ENCODE measurements at places on chromosomes 4 and X.

- no peak for DNase-seq
Observed at GRCh38 chrX:43002526-43003203, 224.7 kb upstream of the PPP1R2C start.

DNA sequence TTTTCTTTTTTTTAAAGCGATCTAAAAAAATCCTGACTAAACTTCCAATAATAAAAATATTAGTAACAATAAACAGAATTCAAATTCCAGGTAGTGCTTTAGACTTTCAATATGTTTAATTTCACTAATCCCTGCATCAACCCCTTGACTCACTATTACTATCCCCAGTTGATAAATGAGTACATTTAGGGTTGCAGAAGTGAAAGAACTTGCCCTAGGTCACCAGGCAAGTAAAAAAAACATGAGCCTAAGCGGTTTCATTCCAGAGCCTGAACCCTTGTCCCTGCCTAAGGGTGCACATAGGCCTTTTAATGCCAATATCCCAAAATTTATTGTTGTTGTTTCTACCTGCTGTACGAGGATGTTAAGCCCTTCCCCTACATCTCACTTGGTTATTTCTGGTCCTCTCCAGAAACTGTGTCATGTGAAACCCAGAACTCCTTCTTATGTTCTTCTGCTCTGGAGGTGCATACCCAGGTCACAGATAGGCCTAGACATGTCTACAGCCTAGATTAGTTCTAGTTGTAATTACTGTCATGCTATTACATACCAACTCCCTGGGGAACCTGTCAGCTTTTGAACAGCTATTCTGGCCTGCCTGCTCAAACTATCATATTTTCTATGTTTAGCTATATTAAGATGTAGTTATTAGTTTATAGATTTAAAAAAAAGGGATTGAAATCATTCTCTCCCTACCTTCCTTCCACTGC is 244.5 kb upstream of the PITX2 start:
- DNase-seq: no peak

- no peak for DNase-seq
Observed at GRCh38 chrX:108309144-108309543, 129.1 kb downstream of the COL4A6 start.

- no peak for DNase-seq
Observed at GRCh38 chr4:38153387-38153760, 193.2 kb downstream of the PTTG2 start.

GRCh38 chrX:74408304-74408703 is 13.0 kb upstream of the SLC16A2 start:
- DNase-seq: no peak

DNA sequence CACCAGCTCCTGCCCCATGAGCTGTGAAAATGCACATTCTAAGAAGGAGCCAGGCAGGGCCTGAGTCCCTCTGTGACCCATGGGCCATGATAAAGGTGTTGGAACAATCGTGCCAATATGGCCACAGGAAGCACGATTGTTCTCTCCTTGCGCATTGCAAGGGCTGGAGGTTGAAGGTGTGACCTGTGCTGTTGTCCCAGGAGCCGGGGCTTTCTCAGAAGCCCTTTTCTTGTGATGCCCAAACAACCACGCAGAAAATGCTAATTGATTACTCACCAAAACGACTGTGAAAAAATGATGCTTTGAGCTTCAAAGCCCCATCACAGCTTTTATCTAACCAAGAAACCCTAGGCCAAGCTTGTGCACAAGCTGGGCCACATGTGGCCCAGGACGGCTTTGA is 33.8 kb downstream of the USP11 start:
- no peak for DNase-seq

DNA sequence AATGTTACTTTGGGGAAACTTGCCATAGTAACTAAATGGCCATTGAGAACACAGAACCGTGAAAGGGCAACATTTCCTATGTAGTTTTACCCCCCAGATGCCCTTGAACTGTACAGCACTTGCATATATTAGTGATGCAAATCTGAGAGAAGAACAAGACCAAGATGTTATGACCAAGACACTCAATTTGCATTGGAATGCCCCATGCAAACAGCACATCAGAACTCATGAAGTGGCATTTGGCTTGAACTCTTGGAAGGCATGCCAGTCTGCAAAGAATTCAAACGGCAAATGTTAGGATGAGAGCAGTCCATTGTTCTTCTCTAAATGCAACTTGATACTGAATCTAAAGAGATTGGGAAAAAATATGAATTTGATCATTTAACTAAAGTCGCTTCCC is 139.4 kb upstream of the CXorf66 start:
- DNase-seq: no peak

GRCh38 chr4:52096048-52096447 is 44.9 kb downstream of the SPATA18 start:
- no peak for DNase-seq

DNA sequence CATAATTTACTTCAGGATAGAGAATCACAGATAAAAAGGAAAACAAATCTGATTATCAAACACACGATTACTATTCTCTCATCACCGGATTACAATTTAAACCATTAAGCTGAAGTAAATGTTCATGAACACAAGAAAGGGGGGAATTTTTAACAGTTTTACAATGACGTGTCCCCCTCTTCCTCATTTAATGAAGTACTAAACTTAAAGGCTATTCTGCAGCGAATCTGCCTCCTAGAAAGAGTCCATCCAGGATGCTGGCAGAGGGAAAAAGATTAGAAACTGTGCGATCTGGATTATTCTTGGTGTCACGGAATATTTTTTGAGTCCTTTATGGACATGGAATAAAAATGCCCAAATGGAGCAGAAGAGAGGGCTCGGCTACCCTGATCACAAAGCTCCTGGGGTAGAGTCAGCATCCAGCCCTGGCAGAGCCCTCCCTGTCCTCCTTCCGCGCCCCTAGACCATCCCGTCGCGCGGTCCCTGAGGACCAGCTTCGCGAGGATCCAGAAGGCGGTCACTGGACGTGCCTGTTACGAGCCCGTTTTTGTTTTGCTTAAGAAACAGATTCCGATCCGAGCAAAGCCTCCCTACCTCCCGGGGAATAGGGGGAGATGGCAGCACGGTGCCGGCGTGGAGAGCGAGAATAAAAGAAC is 1.2 kb downstream of the ELF2 start:
- DNase-seq: no peak

GRCh38 chr4:84916227-84916626 is 50.3 kb downstream of the WDFY3 start:
- no peak for DNase-seq

DNA sequence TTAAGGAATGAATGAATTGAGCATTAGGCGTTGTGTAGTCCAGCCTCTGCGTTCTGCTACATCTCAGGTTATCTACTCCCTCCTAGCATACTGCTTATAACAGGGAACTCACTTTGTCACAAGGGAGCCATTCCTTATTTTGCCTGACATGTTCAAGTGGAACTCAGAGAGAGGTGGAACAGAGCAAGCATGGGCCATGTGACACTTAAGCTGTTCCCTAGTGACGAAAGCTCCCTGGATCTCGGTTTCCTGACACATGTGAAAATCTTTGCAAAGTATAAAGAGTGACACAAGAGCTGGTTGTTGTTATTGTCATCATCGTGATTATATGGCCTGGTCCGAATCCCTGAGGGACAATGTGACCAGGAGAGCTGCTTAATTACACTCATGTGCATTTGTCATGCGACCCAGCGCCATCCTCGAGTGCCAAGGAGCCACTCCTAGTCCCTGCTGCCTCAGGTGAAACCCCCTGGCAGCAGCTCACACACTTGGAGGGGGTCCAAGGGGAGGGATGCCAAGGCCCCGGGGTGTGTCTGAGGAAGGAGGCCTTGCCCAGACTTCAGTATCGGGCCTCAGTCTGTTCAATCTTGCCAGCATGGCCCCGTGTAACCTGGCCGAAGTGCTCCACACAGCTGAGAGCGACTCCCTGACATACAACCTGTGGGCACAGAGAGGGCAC is 98.5 kb upstream of the MAP3K15 start:
- no peak for DNase-seq

GRCh38 chr4:89111833-89112563 is 665 bp downstream of the TIGD2 start:
- DNase-seq: no peak

GRCh38 chr4:140790765-140791164 is 34.6 kb upstream of the TBC1D9 start:
- DNase-seq: peak; percentile 75

DNA sequence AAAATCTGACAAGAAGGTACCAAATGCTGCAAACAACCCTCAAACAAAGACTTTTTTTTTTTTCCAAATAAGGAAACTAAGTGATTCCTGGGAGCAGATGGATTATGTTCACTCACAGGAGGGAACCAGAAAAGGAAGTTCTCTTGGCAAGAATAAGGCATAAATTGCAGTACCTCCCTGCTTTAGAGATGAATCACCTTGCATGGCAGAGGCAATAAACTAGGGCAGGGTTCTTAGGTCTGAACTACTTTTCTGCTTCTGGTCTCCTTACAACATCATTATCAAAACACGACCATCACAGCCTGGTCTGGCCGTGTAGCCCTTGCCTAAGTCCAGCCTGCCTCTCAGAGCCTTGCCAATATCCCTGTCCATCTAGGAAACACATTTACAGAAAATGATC is 6.3 kb downstream of the TMEM31 start:
- no peak for DNase-seq

GRCh38 chr4:124157396-124158083 is 555.0 kb downstream of the ANKRD50 start:
- no peak for DNase-seq

DNA sequence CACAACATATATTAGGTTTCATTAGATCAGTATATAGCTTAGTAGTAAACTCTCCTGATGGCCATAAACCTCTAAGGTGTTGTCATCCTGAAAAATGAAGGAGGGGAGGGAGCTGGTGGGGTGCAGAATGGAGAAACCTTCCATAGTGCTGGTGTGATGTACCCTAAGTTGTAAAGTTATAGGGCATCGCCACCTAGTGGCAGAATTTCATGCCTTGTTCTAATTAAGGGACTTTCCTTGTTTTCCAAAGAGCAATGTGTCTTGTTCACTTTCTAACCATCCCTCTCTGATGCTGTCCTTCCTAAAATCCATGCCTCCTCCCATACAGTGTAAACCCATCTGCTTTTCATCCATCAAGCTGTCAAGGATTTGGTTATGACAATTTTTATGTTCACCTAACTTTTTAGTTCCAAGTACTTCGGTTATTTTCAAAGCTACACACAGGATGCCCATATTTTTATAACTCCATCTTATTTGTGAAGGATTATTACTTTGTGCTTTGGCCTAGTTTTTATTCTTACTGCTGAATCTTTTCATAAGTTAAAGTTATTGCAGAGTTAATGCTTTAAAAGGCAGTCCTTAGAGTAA is 4.5 kb downstream of the NBDY start:
- peak; percentile 36 for DNase-seq

DNA sequence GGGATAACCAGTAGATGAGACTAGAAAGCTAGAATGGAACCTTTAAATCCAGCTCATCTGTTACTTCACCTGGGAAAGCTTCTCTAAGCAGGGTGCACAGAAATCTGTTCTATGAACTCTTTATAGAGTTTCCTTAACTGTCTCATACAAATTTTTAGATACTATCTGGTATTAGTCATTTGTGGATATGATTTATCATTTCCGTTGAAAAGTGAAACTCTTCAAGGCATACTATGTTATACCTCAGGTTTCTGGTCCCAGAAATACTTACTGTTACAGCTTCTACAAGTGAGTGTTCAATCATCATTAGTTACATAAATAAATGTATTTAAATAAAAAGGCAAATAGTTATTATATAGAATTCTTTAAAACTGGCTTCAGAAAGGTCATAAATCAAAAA is 298.3 kb upstream of the AGA start:
- DNase-seq: no peak

- DNase-seq: no peak
Observed at GRCh38 chr4:147651563-147651962, 32.4 kb downstream of the PRMT9 start.

- no peak for DNase-seq
Observed at GRCh38 chrX:96563646-96564045, 121.0 kb upstream of the DIAPH2 start.

GRCh38 chrX:105822138-105823091 is at the start of gene NRK:
NRK (plus strand) TSS chrX:105822539; CDS start chrX:105822846, 307 bp downstream.
- no peak for DNase-seq

- DNase-seq: no peak
Observed at GRCh38 chr4:25161593-25161950, 1.3 kb upstream of the SEPSECS start.

DNA sequence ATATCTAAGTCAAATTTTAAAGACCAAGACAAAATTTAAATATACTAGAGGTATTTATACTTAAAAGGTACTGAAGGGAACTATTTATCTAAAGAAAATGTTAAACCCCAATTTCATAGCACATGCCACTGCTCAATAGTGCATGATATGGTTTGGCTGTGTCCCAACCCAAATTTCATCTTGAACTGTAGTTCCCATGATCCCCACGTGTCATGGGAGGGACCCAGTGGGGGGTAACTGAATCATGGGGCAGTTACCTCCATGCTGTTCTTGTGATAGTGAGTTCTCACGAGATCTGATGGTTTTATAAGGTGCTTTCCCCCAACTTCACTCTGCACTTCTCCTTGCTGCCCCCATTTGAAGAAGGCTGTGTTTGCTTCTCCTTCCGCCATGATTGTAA is 32.3 kb downstream of the MAML3 start:
- DNase-seq: no peak

GRCh38 chr4:89725268-89725667 is 111.7 kb downstream of the SNCA start:
- DNase-seq: no peak

All from CD4-positive, alpha-beta T cell treated with Interferon gamma for 1 hour (primary cell).